CD4-positive, alpha-beta memory T cell (primary cell): ENCODE measurements at places on chromosomes 4 and X.

- DNase-seq: no peak
Observed at GRCh38 chr4:48243429-48243828, 26.2 kb downstream of the TEC start.

DNA sequence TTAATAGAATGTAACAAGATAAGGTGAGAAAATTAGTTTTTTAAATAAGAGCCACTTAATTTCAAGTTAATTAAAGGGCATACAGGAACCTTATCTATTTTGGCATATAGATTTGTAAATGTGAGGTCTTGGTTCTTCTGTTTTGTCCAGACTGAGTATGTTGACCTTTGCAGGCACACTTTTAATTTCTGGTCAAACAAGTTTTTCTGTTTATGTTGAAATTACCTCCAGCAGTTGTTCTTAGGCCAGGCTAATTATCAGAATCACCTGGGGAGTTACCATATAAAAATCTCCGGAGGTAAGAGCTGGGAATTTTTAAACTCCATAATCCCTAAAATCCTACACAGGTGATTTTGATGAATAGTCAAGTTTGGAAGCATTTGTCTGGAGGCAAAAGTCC lies 227.4 kb upstream of the ANKRD50 start:
- DNase-seq: no peak

- DNase-seq: no peak
Observed at GRCh38 chrX:40188573-40189417, 91.0 kb upstream of the BCOR start.

DNA sequence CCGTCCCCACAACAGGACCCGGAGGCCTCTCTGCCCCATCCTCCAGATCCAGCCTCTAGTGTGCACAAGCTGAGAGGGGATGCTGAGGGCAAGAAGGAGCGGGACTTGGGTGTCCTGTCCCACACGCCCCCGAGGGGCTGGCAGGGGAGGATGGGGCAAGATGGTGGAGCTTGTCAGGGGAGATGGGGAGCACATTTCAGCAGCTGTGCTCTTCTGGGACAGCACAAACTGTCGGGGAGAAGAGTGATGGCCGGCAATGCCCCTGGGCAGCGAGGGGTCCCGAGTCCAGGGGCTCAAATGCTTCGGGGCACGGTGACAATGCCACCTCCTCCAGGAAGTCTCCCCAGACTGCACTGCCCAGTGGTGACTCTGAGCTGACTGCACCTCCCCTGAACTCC lies 134.5 kb downstream of the FAM53A start:
- no peak for DNase-seq

GRCh38 chr4:188550296-188550695 lies 411.1 kb downstream of the TRIML1 start:
- no peak for DNase-seq

DNA sequence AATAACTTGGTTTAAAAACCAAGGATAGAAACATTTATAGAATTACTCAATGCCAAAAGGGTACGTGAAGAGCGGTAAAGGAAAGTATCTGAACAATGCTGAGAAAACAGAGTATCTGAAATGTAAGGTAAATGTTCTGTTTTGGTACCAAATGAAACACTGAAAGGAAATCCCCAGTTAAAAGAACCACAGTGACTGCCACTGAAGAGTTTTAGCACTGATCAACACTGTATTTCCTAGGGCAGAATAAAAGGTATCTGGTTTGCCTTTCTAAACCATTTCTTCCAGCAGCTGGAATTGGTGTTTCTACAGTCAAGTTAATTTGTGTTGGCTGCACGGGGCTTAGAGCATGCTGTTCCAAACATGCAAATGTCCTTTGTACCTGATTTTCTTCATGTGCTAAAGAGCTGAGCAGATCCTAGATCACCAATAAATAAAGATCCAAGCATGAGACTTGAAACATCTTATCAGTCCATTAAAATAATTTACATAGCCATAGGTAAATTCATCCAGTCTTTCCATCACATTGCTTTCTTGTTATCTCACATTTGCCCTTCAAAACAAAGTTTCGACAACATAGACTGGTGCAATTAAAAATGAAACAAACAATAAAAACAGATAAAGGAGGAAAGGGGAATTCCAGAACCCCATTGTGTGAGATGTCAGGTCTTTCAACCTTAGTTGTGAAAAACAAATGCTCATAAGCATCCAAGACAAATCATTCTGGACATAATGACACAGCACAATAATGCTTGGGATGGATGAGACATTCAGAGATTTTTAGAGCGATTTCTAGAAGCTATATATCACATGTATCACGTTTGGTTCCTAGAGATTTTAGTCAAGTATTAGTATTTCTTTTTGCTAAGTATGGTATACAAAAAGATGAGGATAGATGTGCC lies 38.6 kb downstream of the MFAP3L start:
- DNase-seq: no peak

- no peak for DNase-seq
Observed at GRCh38 chr4:36374836-36375511, 93.6 kb downstream of the DTHD1 start.

DNA sequence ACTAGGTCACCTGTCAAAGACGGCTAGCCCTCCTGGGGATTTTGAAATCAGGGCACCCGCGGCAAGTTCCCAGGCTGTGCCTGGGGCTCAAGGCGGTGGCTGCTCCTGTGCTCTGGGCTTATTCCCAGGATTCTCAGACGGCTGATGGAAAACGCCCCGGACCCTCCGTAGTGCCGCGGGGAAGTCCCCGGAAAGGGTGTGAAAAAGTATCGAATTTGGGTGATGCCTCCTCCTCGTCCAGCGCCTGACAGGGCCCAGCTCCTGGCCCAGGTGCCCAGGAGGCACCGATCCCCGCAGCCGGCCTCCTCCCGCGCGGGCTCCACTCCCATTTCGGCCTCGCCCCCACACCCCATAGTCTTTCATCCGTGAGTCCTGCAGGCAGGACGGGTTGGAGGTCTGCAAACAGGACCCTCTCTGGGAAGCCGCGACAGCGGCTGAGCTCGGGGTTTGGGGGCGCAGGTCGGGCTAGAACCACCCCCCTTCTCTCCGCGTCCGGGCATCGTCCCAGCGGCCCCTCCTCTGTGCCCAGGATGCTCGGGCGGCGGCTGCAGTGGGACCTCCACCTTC lies 1.1 kb upstream of the NSG1 start:
- no peak for DNase-seq

DNA sequence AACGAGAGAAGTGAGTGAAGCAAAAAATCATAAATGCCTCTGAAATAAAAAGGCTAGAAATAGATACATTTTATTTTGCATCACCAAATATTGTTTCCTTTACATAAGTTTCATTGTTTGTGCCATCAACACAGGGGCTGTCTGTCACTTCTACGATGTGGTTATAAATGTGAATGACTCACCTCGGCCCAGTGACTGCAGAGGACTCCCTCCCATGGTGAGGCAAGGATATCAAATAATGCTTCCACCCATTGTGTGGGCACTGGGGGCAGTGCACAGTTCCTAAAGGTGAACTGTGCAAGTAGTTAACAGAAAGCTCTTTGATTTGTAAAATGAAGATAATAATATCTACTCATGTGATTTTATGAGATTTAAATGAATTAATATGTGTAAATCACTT lies 230.3 kb upstream of the NEIL3 start:
- no peak for DNase-seq

- no peak for DNase-seq
Observed at GRCh38 chrX:51694254-51694653, 11.6 kb upstream of the CENPVL2 start.

DNA sequence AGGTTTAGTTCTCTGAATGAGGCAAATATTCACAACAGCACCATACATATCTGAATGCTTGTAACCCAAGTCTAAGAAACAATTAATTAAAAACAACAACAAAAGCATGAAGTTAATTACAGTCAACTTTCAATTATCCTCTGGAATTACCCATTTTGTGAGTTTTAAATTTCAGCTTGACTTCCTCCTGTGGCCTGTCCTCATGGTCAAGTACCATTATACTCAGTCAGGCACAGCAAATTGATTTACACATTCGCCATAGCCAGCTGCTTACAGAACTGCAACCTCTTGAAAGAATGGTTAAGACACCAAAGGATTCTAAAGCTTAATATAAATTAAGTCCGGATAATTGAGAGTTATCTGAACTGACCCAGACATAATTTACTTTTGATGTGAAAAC lies 306.5 kb downstream of the CAMK2D start:
- no peak for DNase-seq

DNA sequence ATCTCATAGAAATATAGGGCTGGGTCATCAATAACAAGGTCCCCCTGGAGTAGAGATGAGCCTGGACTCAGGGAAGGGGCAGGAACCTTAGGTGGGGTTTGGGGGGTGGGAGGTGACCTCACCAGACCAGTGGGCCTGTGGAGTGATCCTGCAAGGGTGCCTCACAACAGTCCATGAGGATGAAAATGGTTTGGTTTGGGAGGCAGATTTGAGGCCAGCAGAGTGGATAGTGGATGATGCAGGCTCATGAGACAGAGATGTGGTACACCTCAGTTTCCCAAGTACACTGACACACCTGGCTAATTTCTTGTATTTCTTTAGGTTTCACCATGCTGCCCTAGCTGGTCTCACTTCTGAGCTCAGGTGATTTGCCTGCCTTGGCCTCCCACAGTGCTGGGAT lies 18.1 kb upstream of the TRIM60 start:
- DNase-seq: no peak

GRCh38 chr4:108107729-108108382 lies 60.9 kb downstream of the LEF1 start:
- peak; percentile 61 for DNase-seq

- no peak for DNase-seq
Observed at GRCh38 chr4:73139245-73139644, 69.7 kb upstream of the COX18 start.

GRCh38 chr4:78542373-78542772 lies 9.2 kb upstream of the ANXA3 start:
- no peak for DNase-seq

GRCh38 chr4:150773729-150774449 lies 191.9 kb downstream of the MAB21L2 start:
- DNase-seq: no peak

DNA sequence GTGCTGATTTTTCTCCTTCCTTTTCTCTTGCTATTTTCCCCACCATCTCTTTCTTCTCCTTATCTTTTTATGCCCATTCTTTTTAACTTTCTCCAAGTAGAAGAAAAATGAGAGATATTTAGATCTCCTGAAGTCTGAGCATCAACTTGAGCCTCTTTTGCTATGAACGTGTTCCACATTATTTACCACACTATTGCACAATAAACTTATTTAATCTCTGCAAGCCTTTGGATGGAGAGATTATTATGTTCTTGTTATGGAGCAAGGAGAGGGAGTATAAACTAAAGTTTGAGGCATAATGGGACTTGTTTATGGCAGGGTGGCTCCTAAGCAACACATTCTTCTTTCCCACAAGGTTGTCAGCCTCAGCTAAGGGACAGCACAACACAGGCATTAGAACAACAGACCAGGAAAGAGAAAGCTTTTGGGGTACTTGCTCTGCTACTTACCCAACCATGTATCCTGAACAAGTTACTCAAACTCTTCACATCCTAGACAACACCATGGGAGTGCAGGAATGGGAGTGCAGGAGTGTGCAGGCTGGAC lies 365.5 kb upstream of the BOD1L1 start:
- no peak for DNase-seq

GRCh38 chr4:139455126-139455538 lies 1.2 kb downstream of the RAB33B start:
- no peak for DNase-seq

- no peak for DNase-seq
Observed at GRCh38 chr4:101033986-101034385, 313.3 kb downstream of the PPP3CA start.

GRCh38 chr4:82998898-82999297 lies 11.7 kb downstream of the LIN54 start:
- DNase-seq: no peak

- DNase-seq: no peak
Observed at GRCh38 chr4:100366213-100366612, 151.6 kb downstream of the EMCN start.

- DNase-seq: no peak
Observed at GRCh38 chrX:10755439-10756334, 135.3 kb upstream of the MID1 start.

- peak; percentile 53 for DNase-seq
Observed at GRCh38 chrX:70452143-70452733, 7.6 kb downstream of the DLG3 start.

DNA sequence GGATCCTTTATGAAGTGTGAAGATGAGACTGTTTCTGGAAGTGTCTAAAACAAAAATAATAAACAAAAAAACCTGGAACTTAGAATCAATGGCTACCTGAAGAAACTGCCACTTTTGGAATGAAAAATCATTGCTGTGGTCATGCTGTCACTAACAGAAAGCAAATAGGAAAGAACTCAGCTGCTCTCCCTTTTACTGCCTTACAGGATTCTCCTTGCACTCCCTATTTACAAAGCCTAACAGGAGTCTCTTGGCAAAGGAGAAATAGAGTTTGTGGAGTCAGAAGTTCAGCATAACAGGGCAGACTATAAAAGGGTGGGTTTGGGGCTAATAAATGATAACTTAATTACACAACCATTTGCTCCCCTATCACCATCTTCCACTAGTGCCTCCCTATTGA lies 19.0 kb upstream of the GK2 start:
- no peak for DNase-seq

- DNase-seq: no peak
Observed at GRCh38 chr4:143252478-143252877, 67.8 kb downstream of the USP38 start.

- no peak for DNase-seq
Observed at GRCh38 chr4:165326831-165327210, 648 bp upstream of the MSMO1 start.

DNA sequence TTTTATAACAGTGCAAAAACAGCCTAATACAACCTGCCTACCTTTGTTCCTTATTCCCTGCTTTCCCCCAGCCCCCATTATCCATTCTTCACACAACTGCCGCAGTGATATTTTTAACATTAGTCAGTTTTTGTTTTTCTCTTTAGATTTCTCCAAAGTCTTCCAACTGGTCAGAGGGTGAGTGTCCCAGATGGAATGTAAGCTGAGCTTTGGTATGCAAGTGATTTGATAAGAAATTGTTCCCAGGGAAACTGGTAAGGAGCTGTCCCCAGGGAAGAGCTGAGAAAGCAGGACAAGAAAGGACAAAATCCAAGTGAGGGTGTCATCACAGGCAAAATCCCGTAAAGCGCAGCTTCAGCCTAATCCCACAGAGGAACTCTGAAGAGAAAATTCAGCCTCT lies 475.5 kb upstream of the ADGRL3 start:
- no peak for DNase-seq

DNA sequence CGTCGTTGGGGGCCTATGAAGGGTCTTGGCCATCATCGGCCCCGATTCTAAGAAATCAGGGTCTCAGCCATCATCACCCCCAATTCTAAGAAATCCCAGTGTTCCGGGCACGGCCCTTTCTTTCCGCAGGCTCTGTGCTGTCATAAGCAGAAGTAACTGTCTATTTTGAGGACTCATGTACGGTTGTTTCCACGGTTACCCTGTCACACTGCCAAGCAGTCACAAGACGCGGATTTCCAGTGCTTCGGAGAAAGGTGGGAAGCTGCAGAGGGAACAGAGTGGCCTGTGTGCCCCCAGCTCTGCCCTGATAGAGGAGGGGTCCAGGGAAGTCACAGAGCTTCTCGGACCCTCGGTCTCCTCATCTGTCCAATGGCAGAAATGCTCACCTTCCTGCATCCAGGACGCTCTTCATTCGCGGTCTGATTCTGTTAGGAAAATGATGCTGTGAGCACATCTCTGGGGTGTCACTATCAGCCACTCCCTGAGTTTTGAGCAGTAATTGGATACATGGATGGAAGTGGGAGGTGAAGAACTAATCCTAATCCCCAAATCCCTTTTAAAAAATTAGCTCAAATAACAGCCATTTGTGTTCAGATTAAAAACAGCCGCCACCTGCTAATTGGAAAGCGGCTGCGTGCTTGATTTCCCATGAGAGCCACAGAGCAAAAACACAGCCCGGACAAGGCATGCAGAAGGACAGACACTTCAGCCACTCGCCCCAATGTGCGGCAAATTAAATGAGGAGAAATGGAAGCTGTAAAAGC lies 73.1 kb downstream of the WFS1 start:
- DNase-seq: no peak
